Chondrocyte (in vitro differentiated cells): ENCODE measurements at places on chromosomes 12 and 14.
A peak's percentile ranks its signal among the peaks of the same experiment; 100 is the strongest.

DNA sequence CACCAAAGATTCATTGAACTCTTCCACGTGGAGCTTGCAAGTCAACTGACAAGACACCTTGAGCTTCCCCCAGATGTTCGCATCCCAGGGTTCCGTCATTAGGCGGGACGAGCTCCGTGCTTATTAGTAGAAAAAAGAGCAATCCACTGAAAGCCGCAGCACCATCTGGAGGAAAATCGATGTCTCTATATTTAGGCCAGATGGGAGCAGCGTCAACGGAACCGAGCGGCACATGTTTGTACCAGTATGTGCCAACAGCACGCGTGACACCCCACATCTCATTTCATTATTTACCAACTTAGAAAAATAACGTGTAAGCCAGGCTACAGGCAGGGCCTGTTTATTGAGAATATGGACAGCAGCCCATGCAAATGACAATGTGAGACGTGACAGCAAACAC is 45.8 kb upstream of the TMEM132D start:
- H3K27ac ChIP-seq = no peak overlapping the region
- no peaks in the 10 kb centered on the region for H3K27me3 ChIP-seq
- H3K36me3 ChIP-seq = no peaks in the 10 kb centered on the region
- no peaks in the 10 kb centered on the region for H3K4me1 ChIP-seq
- H3K4me3 ChIP-seq = no peak overlapping the region

GRCh38 chr14:66601932-66602578 is 94.1 kb downstream of the GPHN start:
- H3K27me3 ChIP-seq = no peaks in the 10 kb centered on the region
- no peak overlapping the region for H3K4me3 ChIP-seq
- H3K36me3 ChIP-seq = no peaks in the 10 kb centered on the region
- no peak overlapping the region for H3K27ac ChIP-seq
- DNase-seq = no peak

DNA sequence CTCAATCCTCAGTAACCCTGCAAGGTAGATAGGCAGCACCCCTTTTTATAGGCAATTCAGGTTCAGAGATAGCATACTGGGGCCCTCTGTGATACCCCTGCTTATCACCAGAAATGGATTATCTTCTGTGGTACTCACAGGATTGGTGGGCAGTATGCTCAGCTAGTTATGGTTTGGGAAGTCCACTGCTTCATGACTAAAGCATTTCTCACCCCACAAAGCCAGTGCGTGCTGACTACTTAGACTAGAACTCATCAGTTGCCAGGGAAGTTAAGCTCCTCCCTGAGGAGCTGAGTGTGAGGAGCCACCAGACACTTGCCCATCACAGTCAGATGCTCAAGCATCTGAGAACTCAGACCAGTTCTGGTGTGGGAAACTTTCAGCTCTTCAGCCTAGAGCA is 76.3 kb downstream of the SCAF11 start:
- H3K36me3 ChIP-seq = peaks cover 11% of the 10 kb centered on the region
- peaks cover 25% of the 10 kb centered on the region for H3K4me1 ChIP-seq
- no peak for DNase-seq
- H3K27ac ChIP-seq = no peak overlapping the region

DNA sequence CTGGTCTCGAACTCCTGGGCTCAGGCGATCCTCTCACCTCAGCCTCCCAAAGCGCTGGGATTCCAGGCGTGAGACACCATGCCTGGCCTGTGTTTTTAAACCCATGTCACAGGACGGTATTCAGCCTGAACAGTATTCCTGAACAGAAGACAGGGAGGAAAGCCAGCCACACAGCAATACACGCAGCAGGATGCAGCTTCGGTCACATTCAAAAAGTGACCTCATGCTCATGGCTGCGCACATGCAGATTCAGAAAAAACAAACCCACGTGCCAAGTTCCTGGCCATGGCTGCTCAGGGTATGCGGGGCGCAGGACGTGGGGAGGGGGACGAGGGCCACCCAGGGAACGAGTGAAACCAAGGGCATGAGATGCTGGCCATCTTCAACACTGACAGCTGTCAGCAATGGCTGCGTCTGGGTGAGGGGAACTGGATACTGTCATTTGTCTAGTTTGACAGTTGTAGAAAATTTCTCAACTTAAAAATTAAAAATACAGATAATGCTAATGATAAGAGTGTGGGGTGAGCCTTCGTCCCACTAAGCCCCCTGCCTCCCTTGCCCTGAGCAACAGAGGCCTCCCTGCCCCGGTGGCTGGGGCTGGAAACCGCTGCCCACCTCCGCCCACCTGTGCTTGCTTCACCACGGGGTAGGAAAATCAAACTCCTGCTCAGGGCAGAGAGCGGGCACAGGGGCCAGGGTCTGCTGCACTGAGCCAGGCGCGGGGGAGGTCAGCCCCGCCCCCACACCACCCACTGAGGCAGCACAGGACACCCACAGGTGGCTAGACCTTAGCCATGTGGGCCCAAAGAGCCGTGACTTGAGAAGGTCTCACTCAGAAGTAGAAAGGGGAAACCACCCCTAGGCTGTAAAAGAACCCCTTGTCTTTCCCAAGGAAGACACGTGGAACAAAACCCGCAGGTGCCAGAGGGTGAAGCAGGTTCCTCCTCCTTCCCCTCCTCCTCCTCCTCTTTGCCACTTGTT is 84.2 kb downstream of the SCARB1 start:
- no peak overlapping the region for H3K4me3 ChIP-seq
- H3K4me1 ChIP-seq = peaks cover 19% of the 10 kb centered on the region
- peak overlapping the region; percentile 27 for H3K27ac ChIP-seq

DNA sequence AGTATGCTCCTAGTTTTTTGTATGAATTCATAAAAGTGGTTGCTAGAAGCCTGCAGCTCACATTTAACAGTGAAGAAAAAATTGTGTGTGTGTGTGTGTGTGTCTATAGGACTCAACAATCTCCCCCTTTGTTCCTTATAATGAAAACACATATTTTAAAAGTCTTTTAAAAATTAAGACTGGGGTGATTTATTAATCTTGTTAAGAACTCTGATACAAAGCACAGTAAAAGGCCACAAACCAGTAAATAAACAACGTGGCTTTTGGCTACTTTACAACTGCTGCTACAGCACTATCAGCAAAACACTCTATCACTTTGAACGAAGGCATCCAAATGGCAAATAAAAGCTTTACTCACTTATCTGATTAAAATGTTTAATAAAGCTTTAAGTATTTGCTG is 594 bp upstream of the VCPKMT start:
- H3K27me3 ChIP-seq = no peaks in the 10 kb centered on the region
- no peak for DNase-seq
- H3K27ac ChIP-seq = peak overlapping the region; percentile 97
- H3K4me1 ChIP-seq = peaks cover 26% of the 10 kb centered on the region
- peak overlapping the region; percentile 92 for H3K4me3 ChIP-seq

- H3K4me3 ChIP-seq = no peak overlapping the region
- no peaks in the 10 kb centered on the region for H3K27me3 ChIP-seq
- no peaks in the 10 kb centered on the region for H3K36me3 ChIP-seq
- H3K4me1 ChIP-seq = peaks cover 5% of the 10 kb centered on the region
These were observed 92.5 kb upstream of the RFX4 start for GRCh38 chr12:106490264-106490663.

GRCh38 chr14:104293851-104294627 is 155.7 kb downstream of the KIF26A start:
- no peak overlapping the region for H3K27ac ChIP-seq
- peaks cover 17% of the 10 kb centered on the region for H3K27me3 ChIP-seq
- H3K36me3 ChIP-seq = no peaks in the 10 kb centered on the region
- H3K4me1 ChIP-seq = no peaks in the 10 kb centered on the region
- peak; percentile 57 for DNase-seq
- no peak overlapping the region for H3K4me3 ChIP-seq

DNA sequence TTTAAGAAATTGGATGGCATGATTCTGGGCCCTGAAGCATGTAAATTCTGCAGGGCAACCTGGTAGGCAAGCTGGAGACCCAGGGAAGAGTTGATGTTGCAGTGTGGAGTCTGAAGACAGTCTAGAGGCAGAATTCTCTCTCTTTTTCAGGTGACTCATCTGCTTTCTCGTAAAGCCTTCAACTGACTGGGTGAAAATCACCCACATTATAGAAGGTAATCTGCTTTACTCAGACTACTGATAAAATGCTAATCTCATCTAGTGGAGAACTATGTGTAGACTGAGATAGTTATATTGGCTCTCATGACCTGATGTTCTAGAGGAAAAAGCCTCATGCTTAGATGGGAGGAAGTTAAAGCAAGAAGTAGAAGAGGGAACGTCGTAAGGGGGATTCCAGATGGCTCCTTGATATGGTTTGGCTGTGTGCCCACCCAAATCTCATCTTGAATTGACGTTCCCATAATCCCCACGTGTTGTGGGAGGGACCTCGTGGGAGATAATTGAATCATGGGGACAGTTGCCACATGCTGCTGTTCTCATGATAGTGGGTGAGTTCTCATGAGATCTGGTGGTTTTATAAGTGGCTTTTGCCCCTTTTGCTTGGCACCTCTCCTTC is 723.8 kb downstream of the BCL11B start:
- H3K4me1 ChIP-seq = no peaks in the 10 kb centered on the region
- no peak overlapping the region for H3K27ac ChIP-seq
- H3K4me3 ChIP-seq = no peak overlapping the region
- peaks cover 4% of the 10 kb centered on the region for H3K27me3 ChIP-seq

- peaks cover 14% of the 10 kb centered on the region for H3K4me1 ChIP-seq
- peaks cover 6% of the 10 kb centered on the region for H3K36me3 ChIP-seq
- DNase-seq = no peak
- H3K4me3 ChIP-seq = no peak within 1 kb of the TSS
- H3K27me3 ChIP-seq = no peaks in the 10 kb centered on the region
These were observed at the start of gene ITGB7 for GRCh38 chr12:53207042-53207441. Gene ITGB7, minus strand, starts transcription at chr12:53207251. Its CDS starts 6,808 bp downstream, at chr12:53200443.

GRCh38 chr14:72060917-72061316 is 128.7 kb downstream of the RGS6 start:
- H3K4me1 ChIP-seq = no peaks in the 10 kb centered on the region
- DNase-seq = no peak
- H3K27me3 ChIP-seq = peaks cover 5% of the 10 kb centered on the region
- H3K27ac ChIP-seq = no peak overlapping the region
- no peaks in the 10 kb centered on the region for H3K36me3 ChIP-seq
- no peak overlapping the region for H3K4me3 ChIP-seq

DNA sequence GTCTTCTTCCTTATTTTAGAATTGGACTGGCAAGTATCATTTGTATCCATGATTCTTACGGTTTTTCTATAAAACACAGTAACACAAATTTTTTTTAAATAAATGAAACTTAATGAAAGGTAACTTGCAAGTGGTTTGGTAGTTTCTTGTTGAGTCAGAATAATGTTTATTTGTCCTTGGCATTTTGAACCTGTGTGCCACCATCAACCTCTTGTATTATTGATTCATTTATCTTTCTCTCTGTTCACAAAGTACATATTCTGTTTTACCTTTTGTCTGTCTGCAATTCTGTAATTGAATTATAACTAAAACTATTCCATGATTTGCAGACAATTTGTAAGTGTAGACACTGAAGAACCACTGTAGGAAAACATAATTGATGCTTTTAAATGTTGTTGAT is 54.7 kb downstream of the MIPOL1 start:
- no peak overlapping the region for H3K4me3 ChIP-seq
- H3K4me1 ChIP-seq = peaks cover 10% of the 10 kb centered on the region
- H3K27ac ChIP-seq = no peak overlapping the region

DNA sequence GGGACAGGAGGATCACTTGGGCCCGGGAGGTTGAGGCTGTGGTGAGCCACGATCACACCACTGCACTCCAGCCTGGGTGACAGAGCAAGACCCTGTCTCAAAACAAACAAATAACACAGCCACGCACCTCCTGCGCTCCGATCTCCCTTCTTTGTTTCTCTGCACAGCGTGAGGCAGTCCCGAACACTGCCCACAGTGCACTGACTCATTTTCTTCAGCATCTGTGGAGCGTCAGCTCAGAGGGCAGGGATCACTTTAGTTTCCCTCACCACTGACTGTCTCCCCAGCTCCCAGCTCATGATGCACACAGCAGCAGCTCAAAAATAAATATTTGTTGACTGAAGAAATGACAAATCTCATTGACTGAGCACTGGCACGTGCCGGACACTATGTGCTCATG is 883 bp upstream of the MYL2 start:
- H3K4me3 ChIP-seq = no peak overlapping the region
- peaks cover 31% of the 10 kb centered on the region for H3K4me1 ChIP-seq
- H3K36me3 ChIP-seq = no peaks in the 10 kb centered on the region
- H3K27ac ChIP-seq = no peak overlapping the region
- no peak for DNase-seq
- peaks cover 13% of the 10 kb centered on the region for H3K27me3 ChIP-seq

DNA sequence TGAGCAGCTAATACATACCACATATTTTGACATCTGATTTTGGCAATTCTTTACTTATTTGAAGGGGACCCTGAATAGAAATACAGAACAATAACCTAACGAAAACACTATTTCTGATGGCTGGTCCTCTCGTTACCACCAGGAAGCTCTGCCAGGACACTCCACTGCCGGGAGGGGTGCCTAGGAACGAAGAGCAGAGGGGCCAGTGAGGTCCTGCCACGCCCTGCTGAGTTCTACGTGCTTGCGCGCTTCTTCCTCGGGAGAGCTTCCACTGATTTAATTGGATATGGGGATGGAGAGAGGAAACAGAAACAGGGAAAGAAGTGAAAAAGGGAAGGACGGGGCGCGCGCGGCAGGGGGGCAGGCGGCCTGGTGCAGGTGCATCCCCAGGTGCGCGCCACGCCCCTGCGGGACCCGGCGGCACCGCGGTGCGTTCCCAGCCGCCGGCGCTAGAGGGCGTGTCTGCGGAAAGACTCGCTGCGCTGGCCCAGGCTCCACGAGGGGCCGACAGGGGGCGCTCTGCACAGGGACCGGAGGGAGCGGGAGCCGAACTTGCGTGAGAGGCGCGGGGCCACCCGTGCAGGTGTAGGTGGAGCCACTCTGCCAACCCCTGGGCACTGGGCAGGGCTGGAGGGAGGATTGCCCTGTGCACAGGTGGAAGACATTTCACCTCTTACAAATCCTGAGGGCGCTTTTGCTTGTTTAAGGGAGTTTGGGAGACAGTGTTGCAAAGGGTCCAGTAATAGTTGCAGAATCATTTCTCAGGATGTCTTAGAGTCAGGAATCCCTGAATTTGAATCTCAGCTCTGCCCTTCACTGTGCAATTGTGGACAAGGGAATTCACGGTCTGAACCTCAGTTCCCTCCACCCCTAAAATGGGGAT is 986.3 kb upstream of the TMEM132C start:
- no peak overlapping the region for H3K27ac ChIP-seq
- no peak for DNase-seq
- no peak overlapping the region for H3K4me3 ChIP-seq
- peaks cover 26% of the 10 kb centered on the region for H3K27me3 ChIP-seq

GRCh38 chr12:46763230-46763629 is 62.6 kb downstream of the SLC38A4 start:
- H3K4me1 ChIP-seq = peaks cover 16% of the 10 kb centered on the region
- no peak for DNase-seq

GRCh38 chr14:52399921-52400595 is 85.9 kb downstream of the PTGER2 start:
- no peak overlapping the region for H3K4me3 ChIP-seq
- H3K27ac ChIP-seq = peak overlapping the region; percentile 29
- no peaks in the 10 kb centered on the region for H3K27me3 ChIP-seq
- DNase-seq = no peak
- peaks cover 2% of the 10 kb centered on the region for H3K36me3 ChIP-seq

- H3K4me3 ChIP-seq = no peak overlapping the region
- no peaks in the 10 kb centered on the region for H3K27me3 ChIP-seq
- peak; percentile 84 for DNase-seq
- no peak overlapping the region for H3K27ac ChIP-seq
These were observed 84.7 kb downstream of the ALG10 start for GRCh38 chr12:34107016-34107415.
